ENCODE measurements at places on chromosomes 12 and 14. TPM values are rescaled to one million over a fixed set of nuclear protein-coding genes. Genes with fewer than 3 reads are reported as not detected.
A peak's percentile ranks its signal among the peaks of the same experiment; 100 is the strongest.

GRCh38 chr14:69460093-69460701 is 24.3 kb upstream of the PLEKHD1 start:
- peaks cover 8% of the 10 kb centered on the region for H3K36me3 ChIP-seq
- H3K27ac ChIP-seq: no peak overlapping the region
- H3K4me3 ChIP-seq: no peak overlapping the region
- H3K4me1 ChIP-seq: no peaks in the 10 kb centered on the region
- no peaks in the 10 kb centered on the region for H3K27me3 ChIP-seq

Gene CCDC63
- total RNA-seq: not detected

GRCh38 chr12:77592836-77593235 is 237.9 kb upstream of the NAV3 start:
- no peak overlapping the region for H3K4me3 ChIP-seq
- H3K4me1 ChIP-seq: no peaks in the 10 kb centered on the region
- H3K27me3 ChIP-seq: no peaks in the 10 kb centered on the region
- DNase-seq: no peak
- H3K36me3 ChIP-seq: no peaks in the 10 kb centered on the region

Gene FOXN4
- not detected for total RNA-seq

Gene TTC8
- total RNA-seq: 17.2 TPM

DNA sequence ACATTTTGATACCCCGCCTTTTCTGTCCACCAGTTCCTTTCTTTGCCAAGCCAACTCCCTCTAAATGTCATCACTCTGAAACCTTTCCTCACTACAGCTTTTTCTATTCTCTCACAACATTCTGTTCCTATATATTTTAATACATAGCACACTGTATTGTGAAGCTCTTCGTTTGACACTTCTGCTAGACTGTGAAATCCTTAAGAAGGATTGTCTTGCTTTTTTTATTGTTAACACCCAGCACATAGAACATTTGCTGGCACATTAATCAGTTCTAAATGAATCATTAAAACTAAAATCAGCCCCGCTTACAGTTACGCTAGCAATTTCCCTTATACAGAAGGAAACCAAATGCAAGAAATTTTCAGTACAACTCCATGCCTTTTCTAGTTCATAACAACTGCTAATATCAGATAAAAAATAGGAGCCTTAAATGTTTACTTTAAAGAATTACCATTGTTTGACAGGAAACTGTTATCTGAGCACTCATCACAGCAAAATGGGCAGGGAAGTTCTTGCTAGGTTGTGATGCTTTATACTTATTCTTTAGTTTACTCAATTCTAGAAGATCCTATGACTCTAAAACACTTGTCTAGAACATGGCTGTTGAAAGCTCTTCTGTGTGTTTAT is 93.5 kb downstream of the PPP1R12A start:
- no peaks in the 10 kb centered on the region for H3K4me1 ChIP-seq
- no peak overlapping the region for H3K27ac ChIP-seq
- H3K4me3 ChIP-seq: no peak overlapping the region
- no peak for DNase-seq

Gene KRT79
- total RNA-seq: not detected

GRCh38 chr14:90608281-90608680 is 207.9 kb downstream of the TTC7B start:
- no peak overlapping the region for H3K4me3 ChIP-seq
- no peaks in the 10 kb centered on the region for H3K4me1 ChIP-seq
- H3K27ac ChIP-seq: no peak overlapping the region
- no peaks in the 10 kb centered on the region for H3K27me3 ChIP-seq

Gene NPFF
- not detected for total RNA-seq

GRCh38 chr14:81743605-81744004 is 210.0 kb upstream of the SEL1L start:
- H3K4me3 ChIP-seq: no peak overlapping the region
- DNase-seq: no peak
- H3K27ac ChIP-seq: no peak overlapping the region
- no peaks in the 10 kb centered on the region for H3K4me1 ChIP-seq
- no peaks in the 10 kb centered on the region for H3K27me3 ChIP-seq
- no peaks in the 10 kb centered on the region for H3K36me3 ChIP-seq

GRCh38 chr12:101823039-101823438 is 7.7 kb downstream of the GNPTAB start:
- H3K36me3 ChIP-seq: no peaks in the 10 kb centered on the region
- H3K4me3 ChIP-seq: no peak overlapping the region
- H3K27me3 ChIP-seq: no peaks in the 10 kb centered on the region
- DNase-seq: no peak

DNA sequence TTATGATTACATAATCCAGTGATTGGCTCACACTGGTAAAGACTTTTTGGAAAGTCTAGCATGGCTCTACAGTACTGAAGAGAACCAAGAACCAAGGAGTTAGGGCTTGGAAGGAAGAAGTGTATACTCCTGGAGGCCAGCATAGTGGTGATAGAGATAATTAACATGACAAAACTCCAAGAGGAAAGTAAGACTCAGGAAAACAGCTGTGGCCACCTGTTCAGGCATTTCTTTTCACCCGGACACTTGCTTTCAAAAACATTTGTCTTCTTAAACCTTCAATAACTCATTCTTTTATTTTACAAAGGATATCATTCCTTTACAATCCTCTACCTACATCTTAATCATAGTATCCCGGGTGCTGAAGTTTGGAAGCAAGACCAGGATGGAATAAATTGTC is 50.9 kb downstream of the KLHL28 start:
- no peaks in the 10 kb centered on the region for H3K4me1 ChIP-seq
- no peak overlapping the region for H3K27ac ChIP-seq
- H3K27me3 ChIP-seq: no peaks in the 10 kb centered on the region
- no peak overlapping the region for H3K4me3 ChIP-seq
- no peak for DNase-seq
- peaks cover 6% of the 10 kb centered on the region for H3K36me3 ChIP-seq

DNA sequence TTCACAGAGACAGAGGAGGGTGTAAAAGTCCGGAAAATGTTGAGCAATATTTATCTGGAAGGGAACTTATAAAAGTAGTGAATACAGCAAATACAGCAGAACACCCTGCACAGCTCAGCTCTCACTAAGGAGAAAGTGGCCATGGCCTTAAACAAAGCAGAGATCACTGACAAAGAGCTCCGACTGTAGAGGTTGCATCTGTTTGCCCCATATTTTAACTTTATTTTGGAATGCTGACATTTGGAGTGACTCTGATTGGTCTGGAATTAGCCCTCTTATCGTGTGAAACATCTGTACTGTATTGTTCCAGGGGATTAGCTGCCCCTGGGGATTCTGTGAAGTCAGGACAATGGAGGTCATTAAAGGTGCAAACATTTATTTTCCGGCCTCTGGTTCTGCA is 1275.7 kb upstream of the FLRT2 start:
- no peaks in the 10 kb centered on the region for H3K36me3 ChIP-seq
- DNase-seq: no peak
- no peaks in the 10 kb centered on the region for H3K27me3 ChIP-seq

Gene SLCO1B3
- total RNA-seq: not detected

DNA sequence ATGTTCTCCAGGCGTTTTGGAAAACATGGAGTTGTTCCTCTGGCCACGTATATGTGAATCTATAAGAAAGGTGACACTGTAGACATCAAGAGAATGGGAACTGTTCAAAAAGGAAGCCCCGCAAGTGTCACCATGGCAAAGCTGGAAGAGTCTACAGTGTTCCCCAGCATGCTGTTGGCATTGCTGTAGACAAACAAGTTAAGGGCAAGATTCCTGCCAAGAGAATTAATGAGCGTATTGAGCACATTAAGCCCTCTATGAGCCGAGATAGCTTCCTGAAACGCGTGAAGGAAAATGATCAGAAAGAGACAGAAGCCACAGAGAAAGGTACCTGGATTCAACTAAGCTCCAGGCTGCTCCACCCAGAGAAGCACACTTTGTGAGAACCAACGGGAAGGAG is 92.5 kb upstream of the EIF5 start:
- no peak overlapping the region for H3K4me3 ChIP-seq
- no peak for DNase-seq
- no peaks in the 10 kb centered on the region for H3K27me3 ChIP-seq
- H3K27ac ChIP-seq: no peak overlapping the region

Gene PSMB11
- not detected for total RNA-seq

GRCh38 chr12:69284131-69284530 is 44.8 kb downstream of the CPSF6 start:
- peaks cover 5% of the 10 kb centered on the region for H3K4me1 ChIP-seq
- H3K4me3 ChIP-seq: peak overlapping the region; percentile 54
- DNase-seq: no peak

All from esophagus squamous epithelium (tissue), 5 donors.